ENCODE measurements at places on chromosomes 6 and 20.

- DNase-seq = no peak
Measured at GRCh38 chr6:167560673-167561569, 236.0 kb downstream of the TTLL2 start.

DNA sequence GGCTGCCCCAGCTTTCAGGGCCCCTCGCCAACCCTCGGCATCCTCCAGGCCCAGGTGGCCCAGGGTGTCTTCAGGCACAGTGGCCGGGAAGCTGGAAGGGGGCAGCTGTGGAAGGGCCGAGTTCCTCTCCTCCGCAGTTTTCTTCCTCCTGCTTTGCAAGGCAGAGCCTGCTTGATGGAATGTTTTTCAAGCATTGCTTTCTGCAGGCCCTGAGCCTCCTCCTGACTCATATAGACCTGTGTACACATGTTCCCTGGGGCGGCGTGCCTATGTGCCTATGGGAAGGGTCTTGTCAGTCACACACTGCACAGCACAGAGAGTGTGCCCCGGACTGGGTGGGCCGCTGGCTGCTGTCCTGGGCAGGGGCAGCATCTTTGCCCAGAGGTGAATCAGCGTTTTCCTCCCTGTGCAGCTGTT, 107.5 kb downstream of the ERMARD start:
- no peak for DNase-seq

GRCh38 chr6:90187437-90188121, 109.1 kb downstream of the BACH2 start:
- DNase-seq = no peak

DNA sequence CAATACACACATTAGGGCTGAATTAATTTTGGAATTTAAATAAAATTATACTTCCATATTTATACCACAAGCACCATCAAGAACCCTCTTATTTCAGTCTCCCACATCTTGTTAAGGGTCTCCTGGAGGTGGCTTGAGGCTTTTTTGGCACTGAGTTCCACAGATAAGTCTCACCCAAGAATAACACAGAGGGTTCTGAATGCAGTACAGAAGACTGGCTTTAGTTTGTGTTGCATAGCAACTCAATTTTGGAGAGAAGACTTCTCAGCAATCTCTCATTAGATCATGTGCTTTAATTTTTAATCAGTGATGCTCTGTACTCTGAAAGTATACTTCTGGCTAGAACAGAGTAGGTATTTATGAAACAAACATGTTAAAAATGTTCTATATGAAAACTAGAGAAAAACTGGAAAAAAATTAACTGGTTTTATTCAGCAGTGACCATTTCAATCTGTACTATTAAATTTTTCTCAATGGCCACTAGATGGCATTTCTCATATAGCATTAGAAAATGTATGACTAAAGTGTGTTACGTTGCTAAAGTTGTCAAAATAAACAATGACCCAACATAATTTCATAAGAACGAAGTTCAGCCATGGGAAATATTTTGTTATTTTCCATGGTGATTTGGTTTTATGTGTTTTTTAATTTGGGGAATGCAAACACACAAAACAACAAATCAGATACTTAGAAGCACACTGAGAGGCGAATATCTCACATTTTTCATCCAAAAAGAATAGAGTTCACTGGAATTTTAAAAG, 32.7 kb upstream of the MAP7 start:
- no peak for DNase-seq

- DNase-seq = no peak
Measured at GRCh38 chr6:30749554-30750378, 5.4 kb upstream of the IER3 start.

- no peak for DNase-seq
Measured at GRCh38 chr6:74050921-74051320, 354.9 kb downstream of the CD109 start.

GRCh38 chr6:148720897-148721296, 25.9 kb upstream of the UST start:
- DNase-seq = no peak

- no peak for DNase-seq
Measured at GRCh38 chr20:8932192-8933165, 136.4 kb upstream of the PLCB4 start.

GRCh38 chr6:161511447-161512095, 237.7 kb upstream of the AGPAT4 start:
- DNase-seq = no peak

DNA sequence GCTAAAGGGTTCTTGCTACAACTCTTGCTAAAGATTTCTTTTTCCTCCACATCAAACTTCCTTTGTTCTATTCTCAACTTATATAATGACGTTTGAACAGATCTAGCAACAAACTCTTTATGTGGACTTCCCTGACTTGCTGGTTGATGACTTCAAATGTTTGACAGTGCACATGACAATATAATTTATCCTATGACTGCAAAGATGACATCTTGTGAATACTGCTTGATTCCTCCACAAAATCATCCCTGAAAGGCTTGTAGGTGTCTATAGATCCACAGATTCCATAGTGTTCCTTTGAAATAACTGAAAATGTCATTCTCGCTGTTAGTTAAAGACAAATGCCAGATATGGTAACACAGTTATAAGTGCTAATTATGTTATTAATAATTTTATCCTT, 478.9 kb downstream of the NKAIN2 start:
- DNase-seq = no peak

DNA sequence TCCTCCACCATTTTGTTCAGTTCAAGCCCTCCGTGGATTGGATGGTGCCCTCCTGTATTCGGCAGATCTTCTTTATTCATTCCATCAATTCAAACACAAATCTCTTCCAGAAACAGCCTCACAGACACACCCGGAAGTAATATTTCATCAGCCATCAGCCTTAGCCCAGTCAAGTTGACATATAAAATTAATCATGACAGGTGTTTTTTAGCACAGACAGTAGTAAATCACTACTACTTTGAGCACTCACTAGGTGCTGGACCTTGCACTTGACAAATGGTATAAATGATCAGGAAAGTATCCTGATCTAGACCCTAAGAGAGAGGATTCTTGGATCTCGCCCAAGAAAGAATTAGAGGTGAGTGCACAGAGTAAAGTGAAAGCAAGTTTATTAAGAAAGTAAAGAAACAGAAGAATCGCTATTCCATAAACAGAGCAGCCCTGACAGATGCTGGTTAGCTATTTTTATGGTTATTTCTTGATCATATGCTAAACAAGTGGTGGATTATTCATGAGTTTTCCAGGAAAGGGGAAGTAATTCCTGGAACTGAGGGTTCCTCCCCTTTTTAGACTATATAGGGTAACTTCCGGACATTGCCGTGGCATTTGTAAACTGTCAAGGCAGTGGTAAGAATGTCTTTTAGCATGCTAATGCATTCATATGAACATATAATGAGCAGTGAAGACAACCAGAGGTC, 194.6 kb upstream of the LAMP5 start:
- DNase-seq = no peak

DNA sequence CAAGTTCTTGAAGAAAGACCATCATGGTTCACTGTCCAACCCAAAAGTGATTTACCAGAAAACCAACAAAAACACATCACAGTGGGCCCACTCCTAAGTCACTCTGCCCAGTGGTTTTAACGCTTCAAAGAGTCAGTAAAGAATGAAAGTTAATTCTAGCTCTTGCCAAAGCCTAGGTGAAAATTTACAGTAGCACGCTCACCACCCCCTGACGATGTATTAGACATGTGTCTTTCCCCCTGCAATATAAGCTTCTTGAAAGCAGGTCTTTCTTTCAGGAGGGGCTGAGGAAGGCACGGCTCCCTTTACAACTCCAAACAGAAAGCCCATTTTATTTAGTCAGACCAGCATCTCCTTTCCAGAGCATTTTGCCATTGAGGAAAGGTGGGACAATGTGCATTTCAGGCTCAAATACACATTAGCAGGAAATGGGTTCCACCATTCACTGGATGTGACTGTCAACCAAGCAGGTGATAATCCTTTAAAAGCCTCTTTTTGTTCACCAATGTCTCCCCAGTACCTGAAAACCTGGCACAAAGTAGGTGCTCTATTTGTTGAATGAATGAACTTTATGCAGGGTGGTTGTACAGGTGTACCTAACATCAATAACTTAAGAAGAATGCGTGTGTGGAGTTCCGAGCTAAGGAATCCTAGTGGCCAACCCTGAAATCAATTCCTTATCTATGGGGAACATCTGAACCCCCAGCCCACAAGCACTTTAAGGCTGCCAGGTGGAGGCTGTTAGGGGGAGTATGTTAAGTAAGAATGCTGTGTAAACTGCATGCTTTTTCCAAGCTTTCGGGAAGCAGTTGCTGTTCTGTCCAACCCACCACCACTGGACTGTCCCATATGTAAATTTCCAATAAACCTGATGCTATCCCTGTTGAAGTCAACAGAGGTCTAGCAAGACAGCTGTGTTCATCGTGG, 11.4 kb downstream of the EZR start:
- DNase-seq = no peak

DNA sequence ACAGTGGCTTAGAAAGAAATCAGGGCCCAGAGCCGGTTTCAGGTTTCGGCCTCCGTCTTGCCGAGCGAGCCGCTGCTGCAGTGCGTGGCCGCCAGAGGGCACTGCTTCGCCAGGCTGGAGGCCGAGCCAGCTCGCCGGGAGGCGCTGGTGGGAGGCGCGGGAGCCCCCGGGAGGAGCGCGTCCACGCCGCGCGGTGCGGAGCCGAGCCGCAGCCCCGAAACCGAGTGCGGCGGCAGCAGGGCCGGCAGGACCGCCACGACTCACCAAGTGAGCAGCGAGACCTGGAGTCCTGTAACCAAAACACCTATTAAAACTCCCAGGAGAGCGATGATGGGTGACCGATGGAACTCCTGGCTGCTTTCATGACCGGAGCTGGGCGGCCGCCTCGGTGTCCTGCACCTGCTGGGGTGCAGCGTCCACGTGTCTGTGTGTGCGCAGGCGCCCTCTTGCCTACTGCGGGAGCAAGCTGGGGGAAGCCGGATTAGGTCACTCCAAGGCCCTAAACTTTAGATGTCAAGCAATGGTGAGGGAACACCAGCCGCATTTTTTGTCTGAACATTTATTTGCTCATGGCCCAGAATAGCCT, 186.9 kb upstream of the UST start:
- DNase-seq = no peak

GRCh38 chr6:23246896-23247295, 677.5 kb downstream of the HDGFL1 start:
- DNase-seq = no peak

DNA sequence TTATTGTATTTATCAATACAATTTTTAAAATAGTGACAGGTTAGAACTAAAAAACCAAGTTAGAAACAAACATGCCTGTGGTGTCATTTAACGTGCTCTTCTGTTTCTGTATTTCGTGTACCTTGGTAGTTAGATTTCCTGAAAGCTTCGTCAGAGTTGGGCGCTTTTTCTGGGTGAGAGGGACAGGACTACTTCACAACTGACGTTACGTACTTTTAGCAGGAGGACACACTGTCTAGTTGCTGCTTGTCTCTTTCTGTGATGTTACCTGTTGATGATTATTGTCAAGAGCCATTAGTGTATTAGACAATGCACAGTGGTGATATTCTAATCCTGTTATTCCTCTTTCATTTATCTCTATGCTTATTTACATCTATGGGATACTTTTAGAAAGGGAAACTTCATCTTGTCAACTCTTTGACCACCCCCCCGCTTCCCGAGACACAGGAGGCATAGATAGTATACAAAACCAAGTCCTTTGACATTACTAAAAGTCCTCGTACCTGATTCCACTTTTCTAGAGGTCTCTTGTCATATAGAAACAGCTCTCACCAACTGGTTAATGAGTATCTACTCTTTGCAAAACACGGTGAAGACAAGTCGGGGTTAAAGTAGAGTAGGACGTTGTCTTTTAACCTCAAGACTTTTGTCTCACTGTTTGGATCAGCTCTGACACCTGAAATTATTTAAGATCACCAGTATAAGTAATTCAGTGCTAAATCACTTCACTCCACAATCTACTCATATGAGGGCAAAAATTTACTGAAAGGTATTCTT, 96.3 kb downstream of the LYRM2 start:
- no peak for DNase-seq

- DNase-seq = no peak
Measured at GRCh38 chr20:35680452-35681183, 15.9 kb upstream of the CPNE1 start.

- no peak for DNase-seq
Measured at GRCh38 chr20:49345524-49345923, 67.7 kb upstream of the ZNFX1 start.

GRCh38 chr6:150741633-150742200, 123.8 kb upstream of the MTHFD1L start:
- no peak for DNase-seq

GRCh38 chr6:4703382-4703781, 72.8 kb upstream of the CDYL start:
- no peak for DNase-seq

DNA sequence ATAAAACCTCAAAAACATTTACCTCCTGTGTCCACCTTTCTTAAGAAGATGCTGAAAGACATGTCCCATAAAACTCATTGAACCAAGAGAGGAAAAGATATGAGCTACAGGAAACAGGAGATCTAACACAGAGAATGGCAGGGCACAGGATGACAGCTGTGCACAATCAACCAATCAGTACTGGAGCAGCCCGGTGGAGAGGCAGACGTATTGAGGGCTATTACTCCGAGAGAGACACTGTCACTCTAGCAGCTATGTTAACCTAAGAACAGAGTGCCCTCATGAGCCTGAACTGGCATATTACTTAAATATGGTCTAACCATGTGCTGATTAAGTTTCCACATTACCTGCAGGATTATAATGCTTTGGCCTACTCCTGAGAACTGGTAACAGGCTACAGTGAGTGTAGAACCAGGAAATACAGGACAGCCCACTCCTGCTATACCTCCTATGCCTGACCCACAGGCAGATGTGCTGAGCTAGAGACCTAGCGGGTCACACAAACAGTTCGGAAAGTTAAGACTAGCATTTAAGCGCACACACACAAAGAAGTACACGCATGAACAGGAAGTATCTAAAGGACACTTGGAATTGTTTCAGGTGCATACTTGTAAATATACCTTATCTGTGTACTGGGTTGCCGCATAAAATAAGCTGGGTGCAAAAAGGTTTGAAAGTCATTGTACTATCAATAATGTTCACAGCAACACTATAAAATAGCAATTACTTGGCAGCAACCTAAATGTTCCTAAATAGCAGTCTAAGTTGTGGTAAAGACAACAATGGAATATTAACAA, 199.3 kb upstream of the SHLD1 start:
- DNase-seq = no peak

- DNase-seq = no peak
Measured at GRCh38 chr6:44267252-44267651, 1.9 kb upstream of the NFKBIE start.

DNA sequence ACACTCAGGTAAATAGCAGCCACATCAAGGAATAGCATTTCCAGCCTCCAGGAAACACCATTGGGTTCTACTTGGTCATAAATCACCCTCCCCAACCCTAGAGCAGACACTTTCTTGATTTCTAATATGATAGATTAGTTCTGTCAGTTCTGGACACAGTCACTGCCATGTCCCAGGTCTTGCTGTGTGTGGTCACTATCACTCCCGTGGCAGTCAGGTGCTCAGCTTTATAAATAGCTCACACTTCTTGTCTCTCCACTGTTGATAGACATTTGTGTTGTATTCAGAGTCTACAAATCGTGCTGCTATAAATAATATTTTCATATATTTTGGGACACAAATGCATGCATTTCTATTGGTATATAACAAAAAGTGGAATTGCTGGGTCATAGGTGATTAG, 13.3 kb downstream of the HLA-F start:
- DNase-seq = no peak

- DNase-seq = no peak
Measured at GRCh38 chr6:21273451-21273850, 320.1 kb upstream of the SOX4 start.

Measured in NCI-H187 treated with DMSO at 0.1 percent for 48 hours (cell line).